Osteoblast (primary cell): ENCODE measurements at places on chromosomes 7 and 10. TPM values are rescaled to one million over a fixed set of nuclear protein-coding genes. Genes with fewer than 3 reads are reported as not detected.

GRCh38 chr7:27111042-27111750 is 8.7 kb upstream of the HOXA2 start:
- H3K36me3 ChIP-seq = peaks cover 2% of the 10 kb centered on the region
- peak; percentile 97 for DNase-seq
- H3K27me3 ChIP-seq = no peaks in the 10 kb centered on the region
- H3K4me3 ChIP-seq = peak overlapping the region; percentile 60
- H3K27ac ChIP-seq = peak overlapping the region; percentile 97

- DNase-seq = no peak
- no peak overlapping the region for H3K27ac ChIP-seq
- H3K4me3 ChIP-seq = no peak overlapping the region
- H3K36me3 ChIP-seq = no peaks in the 10 kb centered on the region
Observed at GRCh38 chr10:70057306-70057705, 4.7 kb downstream of the MACROH2A2 start.

DNA sequence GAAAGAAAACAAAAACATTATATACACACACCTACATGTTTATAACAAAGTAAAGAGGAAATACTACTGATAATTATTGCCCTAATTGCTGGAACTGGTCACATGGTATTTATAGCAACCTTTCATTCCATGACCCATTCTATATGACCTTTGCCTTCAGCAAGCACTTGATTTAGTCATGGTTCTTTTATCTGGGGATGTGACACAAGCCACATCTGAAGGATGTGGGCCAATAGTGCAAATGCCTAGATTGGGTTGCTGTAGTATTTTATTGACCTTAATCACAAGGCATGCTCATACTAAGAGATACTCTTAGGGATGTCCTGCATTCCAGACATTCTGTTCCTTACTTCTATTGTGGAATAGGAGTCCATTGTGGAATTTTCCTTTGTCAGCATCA is 723.5 kb upstream of the POM121L12 start:
- no peaks in the 10 kb centered on the region for H3K4me1 ChIP-seq
- H3K27me3 ChIP-seq = no peaks in the 10 kb centered on the region
- H3K4me3 ChIP-seq = no peak overlapping the region
- H3K36me3 ChIP-seq = no peaks in the 10 kb centered on the region
- no peak for DNase-seq

GRCh38 chr10:4127518-4128315 is 342.7 kb upstream of the KLF6 start:
- H3K36me3 ChIP-seq = no peaks in the 10 kb centered on the region
- H3K27ac ChIP-seq = no peak overlapping the region
- H3K4me1 ChIP-seq = peaks cover 21% of the 10 kb centered on the region
- H3K4me3 ChIP-seq = no peak overlapping the region

- no peak overlapping the region for H3K27ac ChIP-seq
- H3K4me1 ChIP-seq = peaks cover 25% of the 10 kb centered on the region
- no peaks in the 10 kb centered on the region for H3K36me3 ChIP-seq
- peak; percentile 75 for DNase-seq
Observed at GRCh38 chr10:6202098-6202683, 541 bp upstream of the PFKFB3 start.

DNA sequence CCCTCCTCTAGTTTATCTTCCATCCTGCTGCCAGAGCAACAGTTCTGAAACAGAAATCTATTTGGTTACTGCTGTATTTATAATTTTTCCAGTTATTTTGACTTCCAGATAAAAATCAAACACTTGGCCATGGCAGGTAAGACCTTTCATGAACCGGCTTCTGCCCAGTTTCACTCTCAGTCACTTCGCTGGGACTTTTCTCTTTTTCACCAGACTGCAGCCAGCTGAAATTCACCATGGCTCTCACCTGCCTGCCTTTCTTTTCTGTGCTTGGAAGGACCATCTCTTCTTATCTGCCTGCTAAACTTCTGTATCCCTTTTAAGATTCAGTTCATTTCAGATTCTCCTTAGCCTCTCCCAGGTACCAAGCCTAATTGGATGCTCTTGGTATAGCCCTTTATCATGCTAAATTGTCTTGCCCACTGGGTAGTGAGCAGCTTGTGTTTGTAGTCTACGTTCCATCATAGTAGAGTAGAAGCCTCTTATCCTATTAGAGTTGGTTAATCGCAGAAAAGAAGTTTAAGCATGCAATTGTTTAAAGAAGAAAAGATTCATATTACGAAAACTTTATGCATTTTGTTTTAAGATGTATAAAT is 71.7 kb downstream of the TAF3 start:
- H3K4me1 ChIP-seq = no peaks in the 10 kb centered on the region
- H3K27ac ChIP-seq = no peak overlapping the region
- H3K27me3 ChIP-seq = no peaks in the 10 kb centered on the region
- no peak for DNase-seq
- no peaks in the 10 kb centered on the region for H3K36me3 ChIP-seq

GRCh38 chr10:107442035-107442505 is 277.6 kb upstream of the SORCS1 start:
- no peaks in the 10 kb centered on the region for H3K36me3 ChIP-seq
- H3K4me1 ChIP-seq = no peaks in the 10 kb centered on the region
- no peaks in the 10 kb centered on the region for H3K27me3 ChIP-seq
- no peak overlapping the region for H3K4me3 ChIP-seq

DNA sequence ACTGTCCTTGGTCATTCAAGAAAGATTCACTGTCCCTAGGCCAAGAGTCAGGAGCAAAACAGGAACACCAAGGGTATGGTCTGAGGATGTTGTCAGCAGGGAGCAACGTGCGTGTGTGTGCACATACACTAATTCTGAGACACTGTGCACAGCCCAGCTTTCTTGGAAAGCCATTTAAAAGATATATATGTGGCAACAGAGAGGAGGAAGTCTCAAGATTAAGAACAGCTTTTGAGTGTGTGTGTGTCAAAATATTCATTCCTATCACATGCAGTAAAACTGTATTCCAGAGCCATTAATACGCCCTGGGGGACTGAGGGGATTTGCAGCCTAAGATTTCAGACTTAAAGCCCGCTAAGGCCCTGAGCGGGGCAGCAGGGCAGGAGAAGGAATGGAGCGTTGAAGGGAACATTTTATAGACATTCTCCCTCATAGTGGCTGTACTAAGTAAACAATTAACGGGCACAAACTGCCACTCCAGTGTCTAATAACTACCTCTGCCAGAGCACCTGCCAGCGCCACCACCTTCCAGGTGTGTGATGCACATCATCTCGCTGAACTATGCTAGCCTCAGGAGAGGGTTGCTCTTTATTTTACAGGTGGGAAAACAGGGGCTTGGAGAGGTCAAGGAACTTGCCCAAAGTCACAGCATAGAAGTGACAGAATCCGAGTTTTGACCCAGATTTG is 2.0 kb downstream of the NOD1 start:
- H3K27me3 ChIP-seq = no peaks in the 10 kb centered on the region
- peak overlapping the region; percentile 99 for H3K27ac ChIP-seq
- no peaks in the 10 kb centered on the region for H3K36me3 ChIP-seq
- H3K4me3 ChIP-seq = no peak overlapping the region
- peaks cover 61% of the 10 kb centered on the region for H3K4me1 ChIP-seq
- DNase-seq = no peak

- H3K27me3 ChIP-seq = no peaks in the 10 kb centered on the region
- peak; percentile 44 for DNase-seq
- peaks cover 11% of the 10 kb centered on the region for H3K36me3 ChIP-seq
- H3K27ac ChIP-seq = no peak overlapping the region
- peak overlapping the region; percentile 93 for H3K4me3 ChIP-seq
Observed at GRCh38 chr7:2553831-2554581, 1.3 kb downstream of the BRAT1 start.

GRCh38 chr10:69217119-69217754 is 2.9 kb upstream of the HKDC1 start:
- H3K27me3 ChIP-seq = no peaks in the 10 kb centered on the region
- DNase-seq = peak; percentile 83

DNA sequence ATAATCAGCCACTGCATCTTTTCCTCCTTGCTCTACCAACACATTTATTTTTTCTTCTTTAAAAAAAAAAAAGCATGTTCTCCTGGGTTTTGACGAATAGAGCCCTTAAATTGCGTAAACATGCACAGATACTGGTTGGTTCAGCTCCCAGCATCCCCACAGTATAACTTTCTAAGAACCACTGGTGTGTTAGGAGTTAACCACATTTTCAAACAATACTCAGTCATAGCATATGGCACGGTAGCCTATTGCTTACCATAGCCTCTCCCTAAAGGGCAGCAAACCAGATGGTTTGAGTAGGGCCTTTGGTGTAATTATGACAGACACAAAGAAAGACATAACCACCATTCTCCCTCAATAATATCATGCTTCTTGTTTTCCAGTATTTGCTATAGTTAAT is 145.0 kb downstream of the LRRC4 start:
- no peak overlapping the region for H3K4me3 ChIP-seq
- H3K27ac ChIP-seq = peak overlapping the region; percentile 35
- peaks cover 33% of the 10 kb centered on the region for H3K4me1 ChIP-seq
- DNase-seq = no peak
- peaks cover 19% of the 10 kb centered on the region for H3K36me3 ChIP-seq

DNA sequence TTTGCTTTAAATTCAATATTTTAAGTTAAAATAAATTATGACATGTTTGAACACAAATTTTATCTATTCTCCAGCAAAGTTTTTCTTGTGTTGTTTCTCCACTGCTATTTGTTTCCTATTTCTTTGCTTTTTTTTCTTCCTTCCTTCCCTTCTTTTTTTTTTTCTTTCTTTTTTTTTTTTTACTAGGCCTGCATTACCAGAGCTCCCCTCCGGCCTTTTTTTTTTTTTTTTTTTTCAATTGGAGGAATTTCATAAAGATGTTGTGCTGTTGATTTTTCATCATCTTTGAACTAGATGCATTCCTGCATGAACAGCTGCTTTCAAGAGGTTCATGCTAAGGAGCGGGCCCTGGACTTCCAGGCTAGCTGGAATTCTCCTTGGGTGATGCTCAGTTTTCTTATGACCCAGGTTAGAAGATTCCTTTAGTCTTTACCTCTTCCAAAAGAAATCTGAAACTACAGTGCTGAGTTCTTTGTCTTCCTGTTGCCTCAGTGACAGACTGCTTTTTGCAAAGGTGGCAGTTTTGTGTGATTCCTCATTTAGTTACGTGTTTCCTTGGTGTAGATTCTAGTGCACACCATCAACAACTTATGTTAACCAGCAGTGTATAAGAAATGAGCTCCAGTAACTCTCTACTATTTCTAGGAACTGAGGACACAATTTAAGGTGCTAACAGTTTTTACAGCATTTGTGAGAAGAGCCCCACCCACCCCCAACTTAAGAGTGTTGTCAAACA is 4.8 kb upstream of the CAMK1D start:
- no peaks in the 10 kb centered on the region for H3K36me3 ChIP-seq
- peaks cover 3% of the 10 kb centered on the region for H3K27me3 ChIP-seq
- no peak overlapping the region for H3K27ac ChIP-seq
- DNase-seq = no peak
- H3K4me1 ChIP-seq = no peaks in the 10 kb centered on the region

Gene PAPSS2
- total RNA-seq = 70.1 and 81.8 TPM in 2 replicates

Gene NACAD
- 0.59 and 0.72 TPM in 2 replicates for total RNA-seq

Gene PCLO
- total RNA-seq = under 0.01 and 0.36 TPM in 2 replicates
